ENCODE measurements at places on chromosomes 5 and 9. TPM values are rescaled to one million over a fixed set of nuclear protein-coding genes. Genes with fewer than 3 reads are reported as not detected.

Gene NRG2
- 5.2 TPM for total RNA-seq

Gene CCIN
- not detected for total RNA-seq

Gene OBP2B
- not detected for total RNA-seq

Gene ANKRD34B
- total RNA-seq = not detected

- H3K36me3 ChIP-seq = no peaks in the 10 kb centered on the region
- H3K4me3 ChIP-seq = no peak overlapping the region
- H3K27ac ChIP-seq = no peak overlapping the region
- H3K27me3 ChIP-seq = no peaks in the 10 kb centered on the region
These were observed 638.9 kb downstream of the RAB3C start for GRCh38 chr5:59221769-59222168.

- no peaks in the 10 kb centered on the region for H3K4me1 ChIP-seq
- no peaks in the 10 kb centered on the region for H3K36me3 ChIP-seq
- no peaks in the 10 kb centered on the region for H3K27me3 ChIP-seq
- H3K27ac ChIP-seq = no peak overlapping the region
- H3K4me3 ChIP-seq = no peak overlapping the region
- no peak for DNase-seq
These were observed 86.3 kb upstream of the RPS23 start for GRCh38 chr5:82364497-82364896.

DNA sequence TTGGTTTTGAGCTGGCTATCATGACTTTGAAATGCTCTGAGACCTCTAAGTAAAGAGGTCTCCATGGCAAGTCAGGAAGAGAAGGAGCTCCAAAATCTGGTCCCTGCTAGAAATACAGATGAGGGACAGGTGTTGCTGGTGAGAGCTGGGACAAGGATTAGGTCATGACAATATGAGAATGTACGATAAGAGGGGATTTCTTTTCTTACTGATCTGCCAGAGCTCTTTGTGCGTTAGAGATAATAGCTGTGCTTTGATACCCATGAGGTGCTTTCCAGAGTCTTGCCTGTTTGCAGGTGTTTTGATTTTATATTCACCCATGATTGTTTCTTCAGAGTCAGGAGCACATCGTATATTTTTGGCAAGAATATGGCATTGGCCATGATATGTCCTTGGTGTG lies 56.5 kb downstream of the ANKRD33B start:
- no peak for DNase-seq
- H3K4me1 ChIP-seq = no peaks in the 10 kb centered on the region
- no peaks in the 10 kb centered on the region for H3K27me3 ChIP-seq
- no peak overlapping the region for H3K27ac ChIP-seq
- no peaks in the 10 kb centered on the region for H3K36me3 ChIP-seq

All from vagina (tissue), 2 donors.